NCI-H187 (cell line): ENCODE measurements at places on chromosomes 4 and X.

GRCh38 chrX:41906515-41907187 is 16.7 kb downstream of the CASK start:
- no peak for DNase-seq

- DNase-seq: peak; percentile 63
Measured at GRCh38 chr4:21366312-21366711, 582.3 kb downstream of the KCNIP4 start.

DNA sequence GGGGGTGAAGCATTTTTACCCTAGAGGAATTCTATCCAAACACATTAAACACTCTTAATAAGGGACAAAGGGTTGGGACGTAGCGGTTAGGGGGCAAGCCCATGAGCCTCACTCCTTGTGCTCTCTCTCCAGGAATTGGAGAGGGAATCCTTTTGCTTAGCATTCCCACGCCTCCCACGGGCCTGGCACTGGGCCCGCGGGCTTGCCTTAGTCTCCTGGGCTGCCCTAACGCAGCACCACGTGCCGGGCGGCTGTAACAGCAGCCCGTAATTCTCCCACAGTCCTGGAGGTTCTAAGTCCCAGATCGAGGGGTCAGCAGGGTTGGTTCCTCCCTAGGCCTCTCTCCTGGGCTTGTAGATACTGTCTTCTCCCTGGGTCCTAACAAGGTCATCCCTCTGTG is 67.5 kb downstream of the TBL1X start:
- DNase-seq: no peak

GRCh38 chr4:78532046-78532445 is 19.5 kb upstream of the ANXA3 start:
- no peak for DNase-seq

DNA sequence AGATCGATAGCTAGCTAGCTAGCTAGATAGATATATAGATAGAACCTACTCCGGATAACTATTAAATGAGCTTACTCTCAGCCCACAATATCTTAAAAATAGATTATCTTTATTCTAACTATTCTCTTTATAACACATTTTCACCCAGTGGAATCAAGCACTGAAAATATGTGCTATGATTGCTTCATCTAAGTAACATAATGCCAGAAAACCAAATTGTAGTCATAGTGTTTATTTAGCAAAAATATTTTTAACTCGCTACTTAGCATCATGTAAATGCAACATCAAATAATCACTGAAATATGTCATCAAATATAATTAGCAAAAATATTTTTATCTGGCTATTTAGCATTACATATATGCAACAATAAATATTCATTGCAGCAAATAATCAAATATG is 1.5 kb downstream of the TMEM156 start:
- DNase-seq: no peak

DNA sequence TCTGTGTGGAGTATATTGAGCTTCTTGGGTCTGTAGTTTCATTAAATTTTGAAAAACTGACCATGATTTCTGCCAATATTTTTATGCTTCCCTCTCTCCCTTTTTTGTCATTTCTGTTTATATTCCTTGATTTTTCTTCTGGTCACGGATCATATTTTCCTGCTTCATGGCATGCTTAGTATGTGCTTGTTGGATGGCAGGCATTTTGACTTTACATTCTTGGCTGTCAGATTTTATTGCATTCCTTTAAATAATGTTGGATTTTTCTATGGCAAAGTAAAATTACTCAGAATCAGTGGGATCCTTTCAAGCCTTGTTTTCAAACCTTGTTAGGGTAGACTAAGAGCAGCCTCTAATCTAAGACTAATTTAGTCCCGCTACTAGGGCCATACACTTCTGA is 531.8 kb downstream of the IL15 start:
- no peak for DNase-seq

DNA sequence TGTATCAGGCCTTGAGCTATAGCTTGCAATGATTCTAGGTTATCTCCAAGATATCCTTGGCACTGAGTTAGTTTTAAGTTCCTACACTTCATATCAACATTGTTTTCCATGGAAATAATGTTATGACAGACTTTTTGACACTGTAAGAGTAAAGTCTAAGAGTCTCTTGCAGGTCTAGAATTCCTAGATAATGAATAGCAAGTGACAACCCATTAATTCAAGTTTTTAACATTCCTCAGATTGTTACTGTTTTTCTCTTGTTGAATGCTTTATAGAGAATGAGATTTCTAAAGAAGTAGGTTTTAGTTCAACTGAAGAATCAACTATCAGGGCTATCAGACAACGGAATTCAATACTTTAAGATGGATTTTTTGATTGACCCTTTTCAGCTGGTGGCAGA is 276.1 kb downstream of the PPP3CA start:
- no peak for DNase-seq

DNA sequence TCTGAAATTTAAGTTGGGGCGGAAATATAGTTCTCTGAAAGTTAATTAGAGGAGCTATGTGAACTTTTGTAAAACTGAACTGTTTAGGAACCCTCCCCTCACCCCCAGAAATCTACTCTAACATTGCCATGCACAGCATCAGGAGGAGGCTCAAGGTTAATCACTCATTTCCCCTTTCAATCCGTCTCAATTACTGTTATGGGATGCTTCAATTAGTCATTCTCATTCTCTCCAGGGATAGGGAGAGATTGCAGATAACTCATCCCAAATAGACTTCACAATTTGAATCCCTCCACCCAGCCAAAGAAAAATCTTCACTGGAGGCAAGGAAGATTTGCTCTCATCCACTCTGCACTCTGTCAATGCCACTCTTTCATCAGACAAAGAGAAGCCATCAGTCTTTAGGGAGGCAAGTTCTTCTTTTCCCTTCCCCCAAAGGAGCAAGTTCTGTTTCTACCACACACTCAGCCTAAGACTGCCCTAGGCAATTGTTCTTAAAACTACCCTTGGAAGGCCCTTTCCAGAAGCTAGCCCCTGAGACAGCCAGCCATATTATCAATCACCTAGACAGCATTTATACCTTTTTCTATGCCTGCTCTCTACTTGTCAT is 140.4 kb downstream of the SLC10A7 start:
- no peak for DNase-seq

- DNase-seq: no peak
Measured at GRCh38 chrX:30156880-30157560, 58.3 kb upstream of the MAGEB2 start.

GRCh38 chr4:57073559-57073958 is 36.6 kb downstream of the IGFBP7 start:
- DNase-seq: no peak

DNA sequence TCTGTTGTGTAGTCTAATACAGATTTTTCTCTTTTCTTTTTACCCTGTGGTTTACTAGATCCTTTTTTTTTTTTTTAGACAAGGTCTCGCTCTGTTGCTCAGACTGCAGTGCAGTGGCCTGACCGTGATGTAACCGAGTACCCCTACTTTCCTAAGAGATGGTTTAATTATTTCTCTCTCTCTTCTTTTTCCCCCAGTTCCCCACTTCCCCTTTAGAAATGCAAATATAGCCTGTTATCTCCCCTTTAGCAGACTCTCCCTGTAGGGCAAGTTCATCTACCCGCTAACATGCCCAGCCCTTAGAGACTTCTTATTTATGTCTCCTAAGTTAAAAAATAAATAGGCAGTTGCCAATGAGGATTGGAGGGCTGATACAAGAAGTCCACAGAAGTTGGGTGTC is 4.5 kb downstream of the SNX25 start:
- DNase-seq: no peak

DNA sequence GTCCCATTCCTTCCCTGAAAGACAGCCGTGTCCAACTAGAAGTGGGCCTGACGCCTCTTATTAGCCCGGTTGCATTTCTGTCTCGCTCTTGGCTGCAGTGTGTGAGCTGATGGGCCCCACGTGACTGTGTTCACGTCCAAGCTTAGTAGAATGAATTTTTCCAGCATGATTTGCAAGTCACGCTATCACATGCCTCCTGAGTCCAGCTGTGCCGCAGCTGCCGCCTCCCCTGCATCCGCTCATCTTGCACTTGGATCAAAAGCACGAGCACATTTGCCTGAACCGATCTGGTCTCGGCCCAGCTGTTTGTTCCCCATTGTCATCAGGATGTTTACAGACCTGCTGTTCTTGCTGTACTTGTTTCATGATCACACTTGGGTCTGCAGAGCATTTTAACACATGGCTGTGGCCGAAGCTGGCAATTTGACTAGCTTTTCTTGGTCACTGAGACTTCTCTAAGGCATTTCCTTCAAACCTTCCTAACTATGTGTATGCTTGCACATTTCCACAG is 126.5 kb downstream of the KIT start:
- DNase-seq: no peak

DNA sequence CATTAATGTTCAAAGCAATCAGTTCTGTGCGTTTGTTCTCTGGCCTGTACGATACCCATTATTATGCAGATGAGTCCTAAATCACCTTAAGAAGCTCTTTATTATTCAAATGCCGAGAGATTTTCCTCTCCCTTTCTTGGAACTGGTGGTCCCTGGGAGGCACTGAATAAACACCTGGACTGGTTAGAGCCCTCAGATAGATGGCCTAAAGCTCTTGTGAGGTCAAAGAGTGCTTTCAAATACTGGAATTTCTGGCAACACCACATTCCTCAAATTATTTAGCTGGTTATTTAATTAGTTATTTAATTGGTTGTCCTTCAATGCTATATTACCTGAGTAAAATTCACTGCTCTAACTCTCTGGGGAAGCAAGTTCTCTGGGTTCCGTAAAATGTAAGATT is 3.0 kb downstream of the ARHGEF38 start:
- no peak for DNase-seq

GRCh38 chrX:133053861-133054598 is 42.9 kb downstream of the USP26 start:
- DNase-seq: no peak

DNA sequence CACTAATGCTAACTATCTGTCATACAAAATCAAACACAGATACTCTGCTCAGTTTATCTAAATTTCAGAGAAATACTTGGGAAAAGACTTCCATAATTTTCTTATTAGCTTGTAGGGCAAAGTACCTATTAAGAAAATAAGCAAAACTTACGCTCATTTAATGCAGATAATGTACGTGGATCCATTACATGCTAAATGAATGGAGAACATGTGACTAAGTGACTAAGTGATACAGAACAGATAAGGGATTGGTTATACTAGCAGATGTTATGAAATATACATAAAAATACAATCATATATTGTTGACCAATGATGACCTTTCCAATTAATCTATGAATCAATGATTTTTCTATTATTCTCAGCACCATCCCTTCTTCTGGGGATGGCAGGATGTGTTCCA is 25.7 kb downstream of the EREG start:
- no peak for DNase-seq

DNA sequence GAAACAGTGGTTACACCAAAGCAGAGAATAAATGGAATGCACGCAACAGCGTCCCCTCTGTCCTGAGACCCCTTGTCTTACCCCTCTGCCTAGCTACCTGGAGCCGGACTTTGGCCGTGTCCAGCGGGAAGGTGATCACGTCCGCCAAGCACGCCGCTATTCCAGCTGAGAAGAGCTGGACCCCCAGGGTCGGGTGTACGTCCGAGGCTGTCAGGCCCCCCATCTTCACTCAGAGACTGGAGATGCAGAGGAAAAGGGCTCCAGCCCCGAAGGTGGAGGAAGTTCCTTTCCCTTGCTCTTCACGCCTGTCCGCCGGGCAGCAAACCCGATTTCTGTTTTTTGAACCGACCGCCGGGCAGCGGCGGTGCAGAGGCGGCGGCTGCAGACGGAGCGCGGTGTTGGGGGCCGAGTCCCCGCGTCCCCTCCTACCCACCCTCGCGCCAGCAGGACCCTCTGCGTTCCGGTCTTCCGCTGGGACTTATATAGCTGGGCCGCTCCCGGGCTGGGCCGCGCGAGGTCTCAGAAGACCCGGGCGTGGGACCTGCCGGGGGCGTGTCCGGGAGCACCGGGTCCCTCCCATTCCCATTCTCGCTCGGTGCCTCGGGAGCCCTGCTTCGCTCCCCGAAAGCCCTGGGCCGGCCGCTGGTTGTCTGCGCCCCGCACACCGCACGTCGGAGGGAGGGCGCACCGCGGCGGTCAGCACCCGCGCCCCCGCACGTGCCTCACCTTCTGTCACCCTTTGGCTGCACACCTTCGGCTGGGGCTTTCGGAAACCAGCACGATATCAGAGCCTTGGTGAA is at the start of gene UCP1:
Gene UCP1, minus strand, starts transcription at position 455 of the 800 bp plus-strand sequence. Its CDS starts 232 bp downstream, at position 223.
- no peak for DNase-seq

DNA sequence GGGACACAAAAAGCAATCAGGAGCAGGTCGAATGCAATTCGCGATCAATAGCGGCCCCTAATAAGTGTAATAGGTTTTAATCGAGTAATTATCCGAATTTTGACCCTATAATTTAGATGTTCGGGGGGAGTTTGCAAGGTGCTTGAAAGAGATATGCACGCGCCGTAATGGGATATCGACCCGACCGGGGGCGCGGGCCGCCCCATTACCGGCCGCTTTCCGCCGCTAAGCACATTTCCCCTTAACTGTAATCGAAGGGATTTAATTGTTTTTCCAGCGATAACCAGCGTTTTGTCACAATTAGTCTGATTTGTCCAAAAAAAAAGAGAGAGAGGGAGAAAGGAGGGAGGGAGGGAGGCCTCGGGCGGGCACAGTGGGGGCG is 997 bp downstream of the NKX1-1 start:
- DNase-seq: no peak

GRCh38 chrX:134782796-134783195 is 124.5 kb upstream of the PLAC1 start:
- DNase-seq: no peak
